ENCODE measurements at places on chromosomes 1 and 21.

DNA sequence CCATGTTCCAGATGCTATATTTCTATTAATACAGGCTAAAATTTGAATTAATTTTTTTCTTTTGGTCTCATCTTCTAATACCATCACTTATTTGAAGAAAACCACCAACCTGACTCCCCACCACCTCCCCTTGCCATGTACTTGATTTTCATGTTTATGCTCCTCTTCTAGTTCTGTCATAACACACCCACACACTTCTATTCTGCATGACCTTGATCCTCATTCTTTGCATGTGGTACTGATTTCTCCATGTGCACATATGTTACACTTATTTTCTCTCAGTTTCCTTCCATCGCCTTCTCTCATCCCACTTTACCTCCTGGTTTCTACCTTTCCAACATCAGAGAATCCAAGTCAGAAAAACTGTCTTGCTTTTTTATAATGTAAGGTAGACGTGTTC is 78.9 kb upstream of the ARID1A start:
- DNase-seq = no peak

DNA sequence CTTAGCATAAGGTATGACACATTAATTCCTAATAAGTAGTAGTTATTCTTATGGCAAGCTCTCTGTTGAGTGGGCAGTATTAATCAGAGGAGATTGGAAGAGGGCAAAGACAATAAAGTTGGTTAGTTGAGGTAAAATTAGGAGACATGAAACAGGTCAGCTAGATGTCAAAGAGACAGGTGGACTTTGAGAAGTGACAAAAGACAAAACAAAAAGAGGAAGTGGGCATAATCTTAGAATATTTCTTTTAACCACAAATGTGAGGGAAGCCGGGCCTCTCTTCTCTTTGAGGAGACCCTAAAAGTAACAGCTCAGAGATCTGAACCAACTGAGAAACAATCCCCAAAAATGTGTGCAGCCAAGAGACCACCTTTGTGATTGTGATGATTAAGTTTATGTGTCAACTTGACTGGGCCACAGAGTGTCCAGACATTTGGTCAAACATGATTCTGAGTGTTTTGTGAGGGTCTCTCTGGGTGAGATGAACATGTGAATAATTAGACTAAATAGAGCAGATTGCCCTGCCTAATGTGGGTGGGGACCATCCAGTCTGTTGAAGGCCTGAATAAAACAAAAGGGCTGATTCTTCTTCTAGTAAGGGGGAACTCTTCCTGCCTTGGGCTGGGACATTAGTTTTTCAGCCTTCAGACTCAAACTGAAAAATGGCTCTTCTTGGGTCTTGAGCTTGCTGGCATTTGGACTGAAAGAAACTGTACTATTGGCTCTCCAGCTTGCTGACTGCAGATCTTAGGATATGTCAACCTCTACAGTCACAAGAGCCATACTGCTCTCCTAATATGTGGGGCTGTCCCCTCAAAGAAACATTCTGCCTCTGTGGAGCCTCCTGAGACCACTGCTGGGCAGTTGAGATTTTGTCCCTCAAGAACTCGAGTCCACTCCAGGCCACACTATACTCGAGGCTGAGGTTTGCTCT is 40.0 kb downstream of the FCRL5 start:
- no peak for DNase-seq

- peak; percentile 46 for DNase-seq
These were observed 34.0 kb downstream of the ST6GALNAC5 start for GRCh38 chr1:76901158-76901767.

- DNase-seq = no peak
These were observed 94.5 kb upstream of the ARTN start for GRCh38 chr1:43839056-43839455.

DNA sequence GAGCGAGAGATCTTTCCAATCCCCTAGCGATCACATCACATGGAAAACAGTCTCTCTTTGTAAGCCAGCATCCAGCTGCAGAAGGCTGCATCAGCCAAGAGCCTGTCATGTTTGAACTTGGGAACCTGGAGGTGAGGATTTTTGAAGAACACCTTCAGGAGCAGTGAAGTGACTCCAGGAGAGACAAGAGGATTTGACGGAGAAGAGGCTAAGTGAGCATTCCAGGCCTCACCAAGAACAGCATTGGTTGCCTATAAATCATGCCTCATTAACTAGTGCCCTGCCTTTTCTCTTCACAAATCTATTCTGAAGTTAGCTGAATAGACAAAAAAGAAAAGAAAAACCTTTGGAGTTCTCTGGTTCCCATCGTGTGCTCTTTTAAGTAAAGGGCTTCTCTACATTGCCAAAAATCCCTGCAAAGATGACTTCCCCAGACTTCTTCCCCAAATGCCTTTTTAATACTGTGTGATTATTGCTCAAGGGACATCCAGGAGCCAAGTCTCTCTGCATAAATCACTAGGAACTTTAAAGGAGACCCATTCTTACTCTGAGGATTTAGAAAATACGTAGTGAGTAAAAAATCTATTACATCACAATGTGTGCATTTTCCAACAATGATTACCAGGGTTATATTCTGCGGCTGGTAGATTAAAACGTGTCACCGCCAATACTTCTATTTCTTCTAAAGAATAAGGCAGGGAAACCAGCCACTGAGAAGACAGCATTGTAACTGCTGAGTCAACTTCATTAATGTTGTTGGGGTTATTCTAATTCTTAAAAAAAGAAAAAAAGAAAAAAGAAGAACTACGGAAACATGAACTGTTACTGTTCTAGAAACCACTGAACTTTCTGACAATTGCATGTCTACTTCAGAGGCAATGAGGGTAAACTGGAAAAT is 95.2 kb downstream of the KIF14 start:
- DNase-seq = no peak

- no peak for DNase-seq
These were observed 1.5 kb downstream of the RPS6KA1 start for GRCh38 chr1:26530895-26531598.

DNA sequence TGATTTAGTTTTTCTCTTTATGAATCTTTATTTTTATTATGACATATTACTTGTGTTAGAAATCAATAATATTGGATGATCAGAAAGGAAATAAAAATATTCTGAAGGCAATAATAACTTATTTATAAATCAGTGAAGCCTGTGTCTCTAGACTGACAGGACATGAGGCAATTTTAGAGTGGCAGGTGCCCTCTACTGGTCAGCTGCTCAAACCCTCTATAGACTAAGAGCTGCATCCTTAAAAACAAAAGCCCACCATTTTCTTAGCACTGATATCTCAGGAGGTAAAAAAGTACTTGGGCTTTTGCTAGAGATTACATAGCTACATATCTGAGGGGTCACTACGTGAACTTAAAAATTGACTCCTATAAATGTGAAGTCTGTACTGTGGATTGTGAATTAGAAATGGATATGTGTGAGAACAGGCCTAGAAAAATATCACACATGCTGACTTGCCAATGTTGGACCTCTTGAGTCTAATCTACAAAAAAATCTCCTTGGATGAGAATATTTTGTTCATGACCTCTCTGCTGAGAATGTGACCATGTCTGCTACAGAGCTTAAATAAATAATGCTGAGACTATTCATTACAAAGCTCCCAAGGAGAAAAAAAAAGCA is 597.9 kb upstream of the ADAMTS5 start:
- DNase-seq = no peak
